ENCODE measurements at places on chromosomes 2 and 18.

GRCh38 chr2:239021651-239022436 is 174.0 kb downstream of the TWIST2 start:
- no peak for DNase-seq

GRCh38 chr18:69622961-69623360 is 222.3 kb downstream of the DOK6 start:
- DNase-seq = no peak

GRCh38 chr2:230512955-230513748 is 97.2 kb downstream of the SP100 start:
- DNase-seq = no peak

GRCh38 chr18:79629249-79629558 is 50.4 kb upstream of the CTDP1 start:
- no peak for DNase-seq

DNA sequence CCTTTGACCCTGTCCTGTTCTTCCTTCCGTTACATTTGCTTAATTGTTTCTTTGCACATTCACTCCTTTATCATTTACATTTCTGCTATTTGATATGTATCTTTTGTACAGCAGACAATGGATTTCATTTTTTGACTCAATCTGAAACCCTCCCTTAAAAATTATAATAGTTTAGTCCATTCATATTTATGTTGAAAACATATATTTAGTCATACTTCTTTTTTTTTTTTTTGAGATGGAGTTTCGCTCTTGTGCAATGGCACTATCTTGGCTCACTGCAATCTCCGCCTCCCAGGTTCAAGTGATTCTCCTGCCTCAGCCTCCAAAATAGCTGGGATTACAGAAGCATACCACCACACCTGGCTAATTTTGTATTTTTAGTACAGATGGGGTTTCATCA is 95.3 kb upstream of the TGFA start:
- no peak for DNase-seq

GRCh38 chr2:18381386-18381785 is 179.1 kb downstream of the RDH14 start:
- DNase-seq = no peak

DNA sequence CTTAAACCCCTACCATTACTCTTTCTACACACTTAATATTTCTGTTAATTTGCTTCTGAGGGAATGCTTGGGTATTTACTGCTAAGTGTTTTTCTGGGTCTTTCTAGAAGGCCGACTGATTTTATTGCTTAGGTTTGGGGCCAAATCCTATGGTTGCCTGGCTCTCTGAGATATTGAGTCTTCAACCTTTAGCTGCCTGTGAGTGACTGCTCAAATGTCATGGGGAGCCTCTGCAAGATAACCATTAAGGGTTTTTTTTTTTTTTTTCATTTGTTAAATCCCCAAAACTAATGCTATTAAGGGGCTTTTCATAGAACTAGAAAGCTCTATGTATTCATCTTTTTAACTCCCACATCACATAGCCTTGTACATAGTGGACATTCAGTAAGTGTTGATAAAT is 5.0 kb downstream of the OSBPL6 start:
- DNase-seq = no peak

DNA sequence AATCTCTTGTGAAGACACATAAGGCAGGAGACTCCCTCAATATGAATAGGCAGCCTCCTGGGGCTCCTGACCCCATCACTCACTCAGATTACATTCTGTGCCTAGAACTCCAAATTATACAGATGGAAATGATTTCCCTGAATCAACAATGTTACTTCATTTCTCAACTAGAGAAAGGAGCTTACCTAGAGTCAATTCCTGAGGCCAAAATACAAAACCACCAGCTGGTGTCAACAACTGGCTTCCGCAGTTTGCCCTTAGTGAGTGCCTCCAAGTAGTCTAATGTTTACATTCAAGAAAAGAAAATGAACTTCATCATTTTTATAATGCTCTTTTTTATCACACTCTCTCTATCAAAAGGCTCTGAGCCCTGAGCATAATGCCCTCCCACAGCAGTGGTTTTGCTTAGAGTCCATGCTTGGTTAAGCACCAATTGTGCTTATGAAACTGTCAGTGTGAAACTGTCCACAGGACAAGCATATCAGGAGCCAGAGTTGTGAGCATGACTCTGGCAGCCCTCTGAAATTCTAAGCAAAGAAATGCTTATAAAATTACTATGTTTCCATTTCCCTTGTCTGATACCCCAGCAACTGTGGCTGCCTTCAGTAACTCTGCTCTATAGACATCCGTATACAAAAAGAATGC is 305.7 kb upstream of the PKDCC start:
- DNase-seq = no peak

GRCh38 chr2:11598228-11598731 is 64.4 kb downstream of the GREB1 start:
- DNase-seq = no peak

GRCh38 chr2:201254081-201254730 is 6.1 kb upstream of the CASP8 start:
- no peak for DNase-seq

DNA sequence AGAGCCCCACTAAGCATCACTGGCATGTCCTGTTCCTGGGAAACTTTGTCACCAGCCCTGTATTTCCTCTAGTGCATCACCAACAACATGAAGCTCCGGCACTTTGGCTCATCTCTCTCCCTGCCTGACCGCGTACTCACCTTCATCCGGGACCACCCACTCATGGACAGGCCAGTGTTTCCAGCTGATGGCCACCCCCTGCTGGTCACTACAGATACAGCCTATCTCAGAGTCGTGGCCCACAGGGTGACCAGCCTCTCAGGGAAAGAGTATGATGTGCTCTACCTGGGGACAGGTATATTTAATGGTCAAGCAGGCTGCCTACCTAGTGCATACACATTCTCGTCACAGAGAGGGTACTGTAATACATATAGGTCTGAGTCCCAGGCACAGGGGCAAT is 21.0 kb downstream of the SEMA4F start:
- no peak for DNase-seq

GRCh38 chr2:30465171-30465545 is 18.1 kb downstream of the LCLAT1 start:
- no peak for DNase-seq

DNA sequence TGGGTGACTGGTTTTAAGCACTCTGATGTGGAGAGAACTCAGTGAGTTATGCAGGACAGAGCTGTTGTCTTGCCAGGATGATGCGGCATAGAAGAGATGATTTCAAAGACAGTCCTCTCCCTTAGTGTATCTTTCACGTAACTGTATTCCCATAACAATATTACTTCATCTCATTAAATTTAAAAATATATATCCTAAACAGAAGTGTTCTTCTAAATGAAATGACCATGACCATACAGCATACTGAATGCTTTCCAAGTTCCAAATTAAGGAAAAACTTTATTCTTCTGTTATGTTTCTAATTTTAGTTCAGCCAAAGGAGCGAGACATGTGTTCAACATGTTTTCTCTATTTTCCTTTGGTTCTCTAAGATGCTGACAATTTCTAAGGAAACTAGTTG is 600.1 kb upstream of the FSHR start:
- no peak for DNase-seq

- no peak for DNase-seq
Observed at GRCh38 chr18:29465526-29465925, 1288.6 kb upstream of the CDH2 start.

DNA sequence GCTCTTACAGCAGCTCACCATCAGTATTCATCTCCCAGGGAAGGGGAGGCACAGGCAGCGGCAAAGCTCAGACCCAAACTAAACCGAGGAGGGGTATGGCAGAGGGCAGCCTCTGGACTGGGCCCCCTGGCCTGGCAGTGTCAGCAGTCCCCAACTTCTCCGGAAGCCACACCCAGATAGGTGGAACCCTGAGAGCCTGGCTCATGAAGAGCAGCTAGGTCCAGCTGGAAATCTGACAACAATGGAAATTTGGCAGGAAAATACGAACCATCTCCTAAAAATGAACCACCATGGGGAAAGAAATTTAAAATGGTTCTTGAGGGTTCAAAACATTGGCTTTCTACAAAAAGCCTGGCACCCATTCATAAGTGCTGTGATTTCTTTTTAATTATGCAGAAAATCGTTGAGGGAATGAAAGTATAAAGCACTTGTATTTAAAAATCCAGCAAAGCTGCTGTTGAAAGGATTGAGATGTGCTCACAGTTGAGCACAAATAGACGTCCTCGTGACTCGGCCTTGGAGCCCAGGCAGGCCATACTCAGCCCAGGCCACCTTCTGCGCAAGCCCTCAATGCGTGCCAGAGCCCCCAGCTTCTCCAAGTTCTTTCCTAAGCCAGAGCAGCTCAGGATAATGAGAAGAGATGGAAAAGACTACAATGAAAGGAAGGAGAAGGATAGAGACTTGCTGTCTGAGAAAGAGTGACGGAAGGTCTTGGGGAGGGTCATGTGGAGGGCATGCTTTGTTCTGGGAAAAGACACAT is 93.0 kb downstream of the COL6A3 start:
- no peak for DNase-seq

GRCh38 chr2:174088706-174089460 is 123.7 kb upstream of the SP3 start:
- DNase-seq = no peak

GRCh38 chr2:129587426-129588064 is 391.9 kb upstream of the RAB6C start:
- no peak for DNase-seq

DNA sequence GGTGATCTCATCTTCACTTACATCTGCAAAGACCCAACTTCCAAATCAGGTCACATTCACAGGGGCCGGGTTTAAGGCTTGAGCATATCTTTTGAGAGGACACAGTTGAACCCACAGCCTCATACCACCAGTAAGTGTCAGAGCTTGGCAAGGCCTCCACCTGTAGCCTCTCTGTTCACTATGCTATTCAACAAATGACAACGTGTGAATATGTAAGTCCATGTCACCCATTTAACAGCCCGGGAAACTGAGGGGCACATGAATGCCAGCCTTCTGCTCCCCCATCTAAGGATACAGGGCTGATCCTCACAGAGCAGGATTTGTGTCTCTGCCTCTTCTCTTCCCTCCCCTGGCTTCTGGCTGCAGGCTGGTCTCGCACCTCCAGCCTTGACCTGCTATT is 3.5 kb upstream of the KCNF1 start:
- no peak for DNase-seq

DNA sequence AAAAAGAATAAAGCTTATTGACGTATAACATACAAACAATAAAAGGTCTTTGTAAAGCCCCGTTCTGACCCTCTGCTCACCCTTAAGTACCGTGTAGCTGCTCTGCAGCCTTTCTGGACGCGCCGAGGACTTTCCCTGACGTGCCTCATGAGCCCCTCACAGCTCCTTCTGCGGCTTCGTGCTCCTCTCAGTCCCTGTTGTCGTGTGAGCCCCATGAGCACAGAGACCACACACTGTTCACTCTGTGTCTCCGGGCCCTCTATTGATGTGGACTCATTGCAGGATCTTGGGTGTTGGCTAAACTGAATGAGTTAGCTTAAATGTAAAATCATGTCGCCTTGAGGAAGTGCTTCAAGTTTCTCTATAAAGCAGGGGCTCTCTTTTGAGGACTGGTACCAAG is 43.6 kb upstream of the INHBB start:
- DNase-seq = no peak

GRCh38 chr2:204090021-204090420 is 153.5 kb downstream of the ICOS start:
- no peak for DNase-seq

GRCh38 chr2:26290001-26290400 is 45.3 kb downstream of the HADHB start:
- DNase-seq = no peak

GRCh38 chr2:103132536-103133217 is 370.8 kb downstream of the TMEM182 start:
- no peak for DNase-seq

- no peak for DNase-seq
Observed at GRCh38 chr2:128660836-128661235, 342.2 kb upstream of the HS6ST1 start.

DNA sequence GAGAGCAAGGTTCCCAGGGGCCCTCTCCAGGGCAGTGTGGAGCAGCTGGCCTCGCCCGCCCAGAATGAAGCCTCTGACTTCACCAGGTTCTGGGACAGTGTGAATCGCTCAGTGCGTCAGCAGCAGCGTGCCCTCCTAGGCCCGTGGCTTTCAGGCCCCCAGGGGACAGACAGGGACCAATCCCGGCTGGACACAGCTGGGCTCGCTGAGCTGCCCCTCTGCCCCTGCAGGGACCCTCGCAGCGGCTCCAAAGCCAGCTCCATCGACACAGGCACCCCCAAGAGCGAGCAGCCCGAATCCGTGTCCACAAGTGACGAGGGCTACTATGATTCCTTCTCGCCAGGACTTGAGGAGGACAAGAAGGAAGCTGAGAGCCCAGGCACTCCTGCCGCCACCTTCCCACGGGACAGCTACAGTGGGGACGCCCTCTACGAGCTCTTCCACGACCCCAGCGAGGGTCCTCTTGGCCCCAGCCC is 7.6 kb downstream of the AMER3 start:
- DNase-seq = no peak

DNA sequence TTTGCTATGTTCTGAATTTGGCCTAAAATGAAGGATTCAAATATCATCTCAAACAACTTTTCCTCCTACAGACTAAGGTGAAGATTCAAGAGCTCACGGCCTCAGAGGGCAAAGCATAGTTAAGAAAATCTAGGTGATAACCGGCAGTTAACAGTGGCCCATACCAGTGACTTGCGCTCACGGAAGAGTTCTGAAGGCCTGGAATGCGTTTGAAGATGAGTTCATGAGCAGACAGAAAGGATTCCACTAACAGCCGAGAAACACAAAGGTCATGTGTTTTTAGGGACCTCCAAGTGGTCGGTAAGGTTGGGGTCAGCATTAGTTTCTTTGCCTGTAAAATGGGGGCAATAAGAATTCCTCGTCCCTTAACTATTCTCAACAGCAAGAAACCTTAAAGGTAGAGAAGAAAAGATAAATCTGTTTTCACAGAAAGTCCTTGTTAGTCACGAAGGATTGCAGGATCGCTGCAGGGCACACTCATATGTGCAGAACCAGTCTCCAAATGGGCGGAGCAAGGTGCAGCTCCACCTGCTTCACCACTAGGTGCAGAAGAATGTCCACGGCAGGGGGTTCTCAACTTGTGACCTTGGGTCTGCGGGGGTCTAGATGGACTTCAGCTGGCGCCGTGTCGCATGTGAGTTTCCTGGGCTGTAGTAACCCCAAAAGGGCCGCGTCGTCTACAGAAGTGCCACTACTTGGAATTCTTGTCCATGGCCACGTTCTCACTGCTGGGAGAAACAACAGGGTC is 708 bp upstream of the RPIA start:
- peak; percentile 24 for DNase-seq

- no peak for DNase-seq
Observed at GRCh38 chr2:229783108-229783721, 68.9 kb upstream of the DNER start.

GRCh38 chr2:236217926-236218325 is 46.3 kb downstream of the ASB18 start:
- DNase-seq = no peak

- DNase-seq = no peak
Observed at GRCh38 chr2:204586444-204587180, 41.3 kb downstream of the PARD3B start.

DNA sequence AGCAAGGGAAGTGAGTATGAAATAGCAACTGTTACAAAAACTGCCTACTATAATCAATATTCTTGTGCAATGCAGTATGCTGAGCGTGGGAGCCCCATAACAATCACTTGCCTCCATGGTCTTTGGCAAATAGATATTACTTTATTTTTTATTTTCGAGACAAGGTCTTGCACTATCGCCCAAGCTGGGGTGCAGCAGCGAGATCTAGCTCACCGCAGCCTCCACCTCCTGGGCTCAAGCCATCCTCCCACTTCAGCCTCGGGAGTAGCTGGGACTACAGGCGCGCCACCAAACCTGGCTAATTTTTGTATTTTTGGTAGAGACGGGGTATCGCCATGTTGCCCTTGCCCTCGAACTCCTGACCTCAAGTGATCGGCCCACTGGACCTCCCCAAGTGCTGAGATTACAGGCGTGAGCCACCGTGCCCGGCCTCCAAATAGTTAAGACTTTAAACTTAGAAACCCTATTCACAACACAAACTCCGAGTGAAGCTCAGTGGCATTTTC is 1.2 kb upstream of the CCNT2 start:
- no peak for DNase-seq

Data from SHP77 (cell line).